ENCODE measurements at places on chromosomes 11 and 22.

GRCh38 chr11:117535201-117535849, 207.7 kb downstream of the CEP164 start:
- DNase-seq: no peak

DNA sequence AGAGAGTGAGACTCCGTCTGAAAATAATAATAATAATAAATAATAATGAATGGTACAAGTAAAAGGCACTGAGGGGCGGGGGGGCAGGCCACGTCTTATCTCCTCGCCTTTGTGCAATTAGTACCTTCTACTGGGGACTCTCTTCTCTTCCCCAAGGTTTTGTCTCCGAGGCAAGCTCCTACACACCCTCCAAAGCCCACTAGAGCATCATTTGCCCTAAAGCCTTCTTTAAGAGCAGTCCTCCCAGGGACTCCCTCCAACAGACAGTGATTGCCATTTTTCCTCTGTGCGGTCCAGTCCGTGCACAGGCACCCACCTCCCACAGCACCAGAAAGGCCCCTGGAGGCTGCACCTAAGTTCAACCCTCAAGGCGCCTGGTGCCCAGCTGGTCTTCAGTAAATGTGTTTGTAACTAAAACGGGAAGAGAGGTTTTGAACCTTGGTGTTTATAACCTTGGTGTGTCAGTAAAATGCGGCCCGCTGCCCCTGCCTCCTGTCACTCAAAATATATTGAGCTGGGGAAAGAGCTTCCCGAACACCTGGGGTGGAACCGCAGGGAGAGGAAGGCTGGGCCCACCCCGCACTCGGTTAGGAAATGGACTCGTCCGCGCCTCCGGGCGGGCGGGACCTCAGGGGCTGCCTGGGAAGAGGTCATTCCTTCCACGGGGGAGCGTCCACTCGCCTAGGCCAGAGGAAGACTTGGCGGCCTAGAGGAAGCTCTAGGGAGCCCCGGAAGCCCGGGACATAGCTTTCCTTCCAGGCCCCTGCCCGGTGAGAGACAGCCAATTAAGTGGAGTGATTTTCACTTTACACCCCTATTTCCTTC, 4.7 kb upstream of the KDELR3 start:
- DNase-seq: no peak

GRCh38 chr11:117706322-117706814, 90.6 kb downstream of the DSCAML1 start:
- no peak for DNase-seq

DNA sequence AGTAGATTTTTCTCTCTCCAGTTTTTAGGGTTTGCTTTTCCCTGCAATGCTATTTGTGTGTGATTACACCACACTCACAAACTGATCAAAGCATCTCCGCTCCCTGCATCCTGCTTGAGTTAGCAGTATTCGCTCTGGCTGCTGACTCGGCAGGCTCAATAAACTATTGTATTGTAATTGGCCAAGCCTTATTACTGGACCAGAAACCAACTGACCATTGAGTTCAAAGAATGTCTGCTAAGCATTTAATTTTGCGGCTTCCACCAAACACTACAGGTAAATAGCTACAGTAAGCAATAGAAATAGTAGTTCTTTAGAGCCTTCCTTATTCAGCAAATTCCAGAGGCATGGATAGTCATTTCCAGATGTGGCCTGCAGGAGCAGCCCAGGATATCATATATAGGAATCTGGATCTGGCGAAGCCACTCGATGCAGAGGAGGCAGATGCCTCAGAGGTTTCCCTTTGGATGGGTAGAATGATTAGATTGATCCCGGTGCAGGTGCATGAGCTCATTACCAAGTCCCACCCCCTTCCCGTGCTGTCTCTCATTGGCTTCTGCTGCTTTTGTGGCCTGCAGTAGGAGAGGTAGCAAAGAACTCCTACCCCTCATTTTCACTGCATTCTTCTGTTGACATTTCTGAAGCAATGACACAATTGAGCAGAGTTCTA, 77.3 kb downstream of the COMMD9 start:
- no peak for DNase-seq

DNA sequence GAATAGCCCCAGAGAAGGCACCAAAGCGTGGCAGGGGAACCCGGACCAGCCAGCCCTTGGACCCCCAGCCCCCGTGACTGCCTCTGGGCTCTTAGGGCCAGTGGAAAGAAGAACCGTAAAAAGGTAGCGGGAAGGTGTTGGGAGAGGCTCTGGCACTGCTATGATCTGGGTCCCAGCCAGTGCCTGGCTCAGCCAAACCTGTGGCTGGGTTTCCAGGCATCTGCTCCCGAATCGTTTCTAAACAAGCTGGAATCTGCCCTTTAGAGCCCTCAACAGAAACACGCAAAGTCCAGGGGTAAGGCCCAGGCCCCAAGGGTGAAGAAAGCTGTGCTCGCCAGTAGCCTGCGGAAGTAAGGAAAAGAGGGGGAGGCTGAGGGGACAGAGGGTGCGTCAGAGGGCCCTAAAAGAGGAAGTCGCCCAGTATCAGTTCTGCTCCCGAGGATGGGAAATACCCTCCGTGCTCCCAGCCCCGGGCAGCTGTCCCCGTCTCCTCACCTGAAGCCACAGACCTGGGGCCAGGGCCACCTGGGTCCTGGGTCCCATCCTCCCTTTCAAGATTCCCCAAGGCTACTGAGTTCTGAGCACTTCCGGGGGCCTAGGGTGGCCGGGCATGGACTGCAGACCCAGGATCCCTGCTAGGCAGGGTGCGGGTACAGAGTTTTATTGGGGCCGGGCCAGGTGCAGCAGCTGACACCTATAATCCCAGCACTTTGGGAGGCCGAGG, 24.7 kb downstream of the IL10RA start:
- DNase-seq: no peak

DNA sequence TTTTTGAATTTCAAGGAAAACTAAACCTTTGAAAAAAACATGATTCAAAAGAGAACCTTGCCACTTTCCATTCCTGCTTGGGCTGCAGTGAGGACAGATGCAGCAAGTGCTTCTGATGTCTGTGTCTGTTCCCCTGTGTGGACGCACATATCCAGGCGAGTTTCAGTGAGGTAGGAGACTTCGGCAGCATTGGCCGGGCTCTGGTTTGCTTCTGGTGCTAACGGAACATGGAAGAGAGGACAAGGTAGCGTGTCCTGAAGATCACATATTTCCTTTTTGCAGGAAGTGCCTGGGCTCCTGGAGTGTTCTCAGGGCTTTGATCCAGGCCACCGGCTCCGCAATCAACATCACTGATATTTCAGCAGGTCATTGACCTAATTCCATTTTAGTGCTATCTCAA, 33.1 kb upstream of the IGLL5 start:
- DNase-seq: no peak

- no peak for DNase-seq
These were observed 316.9 kb downstream of the JRKL start for GRCh38 chr11:96706761-96707160.

DNA sequence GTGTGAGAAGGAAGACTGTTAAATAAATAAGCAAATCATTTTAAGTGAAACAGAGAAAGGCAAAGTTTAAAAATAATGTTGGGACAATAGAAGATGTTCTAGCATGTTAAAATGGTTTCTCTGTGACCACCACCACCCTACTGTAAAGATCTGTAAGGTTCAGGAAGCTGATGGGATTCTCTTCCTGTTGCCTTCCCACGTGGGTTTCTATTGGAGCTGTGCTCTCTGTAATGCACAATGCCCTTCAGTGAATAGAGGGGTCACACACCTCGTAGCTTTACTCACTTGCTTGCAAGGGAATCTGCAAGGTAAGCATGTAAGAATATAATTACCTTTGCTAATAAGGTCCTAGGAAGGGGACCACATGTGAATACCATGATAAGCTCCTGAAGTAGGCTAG, 170.5 kb downstream of the CASP12 start:
- no peak for DNase-seq

DNA sequence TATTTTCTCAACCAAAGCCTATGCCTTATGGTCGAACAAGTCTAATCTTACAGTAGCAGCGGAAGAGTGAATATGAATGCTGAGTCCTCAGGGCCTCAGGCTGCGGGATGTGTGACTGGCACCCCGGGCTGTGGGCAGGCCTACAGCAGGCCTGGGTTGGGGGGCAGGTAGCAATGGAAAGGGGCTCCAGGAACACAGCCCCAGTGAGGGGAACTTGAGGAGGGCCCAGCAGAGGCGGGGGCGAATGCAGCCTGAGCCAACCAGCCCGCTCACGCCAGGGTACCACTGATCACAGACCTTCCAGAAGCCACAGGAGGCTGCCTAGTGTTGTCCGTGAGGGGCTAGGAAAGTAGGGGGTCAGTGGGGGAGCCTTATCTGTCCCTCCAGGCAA, 11.3 kb upstream of the CD5 start:
- DNase-seq: no peak

- DNase-seq: peak; percentile 32
These were observed 26.5 kb upstream of the SCARF2 start for GRCh38 chr22:20464096-20464614.

- DNase-seq: no peak
These were observed 670 bp downstream of the NEFH start for GRCh38 chr22:29480512-29481264.

DNA sequence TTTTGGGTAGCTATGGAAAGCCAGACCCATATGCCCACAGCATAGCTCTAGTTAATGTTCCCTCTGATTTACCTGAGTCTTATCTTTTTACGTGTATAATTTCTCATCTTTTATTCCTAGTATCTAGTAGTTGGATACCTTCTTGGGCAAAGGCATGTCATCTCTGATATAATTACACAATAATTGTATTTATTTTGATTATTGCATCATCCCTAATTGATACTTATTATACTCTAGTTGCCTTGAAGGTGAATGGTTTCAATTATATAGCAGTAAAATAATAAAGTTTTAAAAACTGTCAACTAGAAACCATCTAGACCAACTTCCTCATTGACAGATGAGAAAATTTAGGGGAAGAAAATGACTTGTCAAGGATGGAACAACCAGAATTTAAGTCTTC, 347.3 kb downstream of the SOX6 start:
- DNase-seq: no peak

GRCh38 chr11:45641961-45642360, 23.5 kb downstream of the CHST1 start:
- DNase-seq: no peak

DNA sequence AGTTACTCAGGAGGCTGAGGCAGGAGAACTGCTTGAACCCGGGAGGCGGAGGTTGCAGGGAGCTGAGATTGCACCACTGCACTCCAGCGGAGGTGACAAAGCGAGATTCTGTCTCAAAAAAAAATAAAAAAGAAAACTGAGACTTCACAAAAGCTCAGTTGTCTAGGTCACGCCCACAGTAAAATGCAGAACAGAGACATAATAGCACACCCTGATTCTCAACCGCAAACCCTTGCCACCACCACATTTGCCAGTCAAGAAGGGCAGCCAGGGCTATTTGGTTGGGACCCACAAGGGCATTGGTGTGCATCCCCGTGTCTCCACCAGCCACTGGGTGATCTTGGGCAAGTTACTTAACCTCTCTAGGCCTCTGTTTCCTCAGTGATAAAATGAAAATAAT, 25.4 kb downstream of the CREB3L1 start:
- no peak for DNase-seq

- no peak for DNase-seq
These were observed 20.6 kb downstream of the POLR3H start for GRCh38 chr22:41523464-41524221.

DNA sequence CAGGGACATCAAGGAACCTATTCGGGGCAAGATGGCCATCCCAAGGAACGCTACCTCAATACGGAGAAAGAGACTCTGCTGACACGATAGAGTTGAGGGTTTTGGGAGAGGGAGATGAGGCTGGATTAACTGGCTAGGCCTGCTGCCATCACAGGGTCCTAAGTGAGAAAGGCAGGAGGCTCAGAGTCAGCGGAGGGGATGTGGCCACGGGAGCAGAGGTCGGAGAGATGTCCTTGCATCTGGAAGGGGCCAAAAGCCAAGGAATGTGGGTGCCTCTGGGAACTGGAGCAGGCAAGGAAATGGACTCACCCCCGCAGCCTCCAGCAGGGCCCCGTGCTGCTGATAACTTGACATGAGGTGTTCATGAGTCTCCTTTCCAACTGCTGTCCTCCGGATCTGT, 31.0 kb upstream of the RFPL3 start:
- DNase-seq: no peak

Measured in T follicular helper cell (primary cell).